ENCODE measurements at places on chromosomes 4 and X.

DNA sequence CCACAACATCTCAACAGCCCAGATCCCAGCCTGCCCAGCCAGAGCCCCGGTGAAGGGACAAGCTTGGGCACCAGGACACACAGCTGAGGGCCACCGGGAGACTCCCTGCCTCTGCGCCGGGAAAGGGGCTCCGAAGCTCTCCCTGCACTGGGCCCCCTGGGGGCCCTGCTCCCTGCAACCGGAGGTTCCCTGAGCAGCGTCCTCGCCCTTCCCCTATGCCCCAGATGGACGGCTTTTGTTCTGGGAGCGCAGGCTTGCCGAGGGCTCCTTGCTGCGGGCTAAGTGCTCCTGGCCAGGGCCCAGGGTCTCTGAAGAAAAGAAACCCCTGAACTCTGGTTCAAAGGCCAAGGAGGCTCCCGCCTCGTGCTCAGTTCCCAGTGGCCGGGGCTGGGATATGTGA lies 899 bp upstream of the ZFP92 start:
- DNase-seq: no peak

- no peak for DNase-seq
These were observed 374.2 kb downstream of the SH2D1A start for GRCh38 chrX:124720532-124720931.

DNA sequence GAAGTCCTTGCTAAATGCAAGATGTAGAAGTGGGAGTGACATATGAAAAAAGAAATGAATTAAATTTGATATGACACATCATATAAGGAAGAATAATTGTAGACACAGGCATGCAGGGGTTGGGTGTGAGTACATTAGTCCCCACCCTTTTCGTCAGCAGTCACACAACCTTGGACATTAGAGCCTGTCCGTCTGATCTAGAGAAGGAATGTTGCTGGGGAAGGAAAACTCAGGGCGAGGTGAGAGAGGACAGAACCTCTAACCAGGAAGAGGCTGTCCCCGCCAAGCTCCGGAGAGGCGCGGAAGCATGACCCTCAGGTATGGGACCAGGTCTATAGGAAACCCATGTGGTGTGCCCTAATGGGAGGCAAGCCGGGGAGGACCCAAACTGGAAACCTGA lies 102.1 kb downstream of the RELL1 start:
- DNase-seq: no peak

DNA sequence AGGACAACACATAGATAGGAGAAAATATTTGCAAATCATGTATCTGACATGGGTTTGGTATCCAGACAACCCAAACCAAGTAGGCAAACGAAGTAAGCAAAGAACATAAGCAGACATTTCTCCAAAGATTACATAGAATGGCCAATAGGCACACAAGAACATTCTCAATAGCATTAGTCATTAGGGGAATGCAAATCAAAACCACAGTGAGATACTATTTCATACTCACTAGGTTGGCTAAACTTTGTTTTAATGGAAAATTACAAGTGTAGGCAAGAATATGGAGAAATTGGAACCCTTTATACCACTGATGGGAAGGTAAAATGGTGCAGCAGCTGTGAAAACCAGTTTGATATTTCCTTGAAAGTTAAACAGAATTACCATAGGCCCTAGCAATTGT lies 74.7 kb downstream of the CHRNA9 start:
- no peak for DNase-seq

DNA sequence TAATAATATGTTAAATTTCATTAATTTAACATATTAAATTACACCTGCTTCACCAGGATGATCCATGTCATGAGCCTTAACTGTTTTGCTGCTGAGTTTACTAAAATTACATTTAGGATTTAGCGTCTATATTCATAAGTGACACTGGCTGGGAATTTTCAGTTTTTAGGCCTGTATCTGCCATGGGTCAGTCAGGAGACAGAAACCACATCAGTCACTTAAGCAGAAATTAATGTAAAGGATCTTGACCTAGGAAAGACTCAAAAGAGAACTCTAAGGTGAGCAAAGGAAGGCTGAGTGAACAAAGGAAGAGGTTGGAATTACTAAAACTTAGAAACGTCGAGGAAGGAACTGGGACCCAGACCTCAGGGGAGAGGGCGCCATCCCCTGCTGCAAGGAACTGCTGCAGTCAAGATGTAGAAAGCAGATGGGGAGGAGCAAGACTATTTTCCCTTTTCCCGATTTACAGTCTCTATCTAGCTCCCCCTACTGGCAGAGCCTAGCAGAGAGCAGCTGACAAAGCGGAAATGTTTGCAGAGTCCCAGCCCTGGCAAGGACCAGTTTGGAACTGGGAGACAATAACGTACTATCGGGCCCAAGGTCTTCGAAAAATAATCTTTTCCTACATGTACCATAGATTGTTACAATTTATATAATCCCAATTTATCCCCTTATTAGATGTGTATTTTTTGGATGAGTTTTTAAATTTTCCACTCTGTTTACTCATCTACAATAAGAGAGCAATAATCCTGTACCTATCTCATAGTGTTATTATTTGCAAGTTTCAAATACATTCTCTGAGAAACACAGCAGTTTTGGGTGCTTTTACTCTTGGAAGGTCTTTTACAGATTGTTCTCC lies 22.6 kb upstream of the RBBP7 start:
- peak; percentile 83 for DNase-seq

- no peak for DNase-seq
These were observed 747.9 kb upstream of the ADGRL3 start for GRCh38 chr4:60452266-60452665.

DNA sequence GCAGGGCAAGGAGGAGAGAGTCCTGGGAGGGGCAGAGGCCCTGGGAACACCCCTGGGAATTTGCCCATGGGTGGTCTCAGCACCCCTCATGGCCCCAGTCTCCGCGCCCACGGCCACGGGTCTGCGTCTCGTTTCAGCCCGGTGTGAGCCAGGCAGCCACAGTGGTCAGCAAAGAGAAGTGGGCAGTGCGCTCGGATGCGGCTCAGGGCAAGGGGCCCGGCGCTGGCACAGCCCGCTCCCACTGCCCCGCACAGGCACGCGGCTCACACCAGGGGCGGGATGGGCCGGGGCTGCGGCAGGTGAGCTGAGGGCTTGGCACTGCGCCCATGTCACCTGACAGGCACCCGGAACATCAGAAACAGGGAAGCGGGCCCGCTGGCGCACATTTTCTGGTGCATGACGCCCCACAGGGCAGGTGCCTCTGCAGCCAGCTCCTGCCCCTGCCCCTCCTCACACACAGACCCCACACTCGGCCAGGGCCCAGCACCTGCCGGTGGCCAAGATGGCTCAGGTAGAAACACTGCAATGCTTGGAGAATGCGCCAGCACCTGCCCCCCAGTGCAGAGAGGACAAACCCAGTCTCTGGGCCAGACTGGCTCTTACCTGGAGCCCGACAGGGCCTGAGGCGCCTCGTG lies 41.9 kb upstream of the MXD4 start:
- no peak for DNase-seq

DNA sequence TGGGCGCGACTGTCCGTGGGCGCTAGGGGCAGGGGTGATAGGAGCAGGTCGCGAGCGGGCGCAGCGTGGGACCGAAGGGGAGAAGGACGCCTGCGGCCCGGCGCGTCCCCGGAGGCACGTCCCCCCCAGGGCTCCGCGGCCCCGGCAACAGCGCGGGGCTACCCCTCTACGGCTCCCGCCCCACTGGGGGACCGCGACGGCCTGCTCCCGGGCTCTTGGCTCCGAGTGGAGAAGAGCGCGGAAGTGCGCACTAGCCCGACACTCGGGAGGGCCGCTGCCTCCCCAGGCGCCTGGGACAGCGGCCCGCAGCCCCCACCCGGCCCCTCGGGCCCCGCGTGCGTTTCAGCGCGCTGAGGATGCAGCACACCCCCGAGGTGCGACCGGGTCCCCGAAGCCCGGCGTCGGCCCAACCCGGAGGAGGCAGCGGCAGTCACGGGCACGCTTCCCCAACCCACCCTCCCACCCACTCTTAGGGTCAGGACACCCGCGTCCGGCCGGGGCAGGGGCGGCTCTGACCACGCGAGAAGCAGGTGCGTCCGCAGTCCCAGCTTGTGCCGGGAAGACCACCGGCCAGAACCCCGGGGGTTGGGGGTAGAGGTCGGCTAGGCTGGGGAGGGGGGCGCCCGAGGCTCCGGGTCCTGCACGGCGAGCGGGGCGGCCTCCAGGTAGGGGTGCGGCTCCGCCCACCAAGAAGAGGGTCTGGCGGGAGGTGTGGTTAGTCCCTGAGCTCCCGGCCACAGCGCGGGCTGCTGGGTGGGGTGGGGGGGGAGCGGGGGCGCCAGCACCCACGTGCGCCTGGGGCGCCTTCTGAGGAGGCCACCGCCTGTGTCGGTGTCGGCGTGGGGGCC lies 18.5 kb upstream of the NAT8L start:
- no peak for DNase-seq

GRCh38 chrX:134026565-134027311 lies 41.3 kb upstream of the GPC3 start:
- peak; percentile 36 for DNase-seq

DNA sequence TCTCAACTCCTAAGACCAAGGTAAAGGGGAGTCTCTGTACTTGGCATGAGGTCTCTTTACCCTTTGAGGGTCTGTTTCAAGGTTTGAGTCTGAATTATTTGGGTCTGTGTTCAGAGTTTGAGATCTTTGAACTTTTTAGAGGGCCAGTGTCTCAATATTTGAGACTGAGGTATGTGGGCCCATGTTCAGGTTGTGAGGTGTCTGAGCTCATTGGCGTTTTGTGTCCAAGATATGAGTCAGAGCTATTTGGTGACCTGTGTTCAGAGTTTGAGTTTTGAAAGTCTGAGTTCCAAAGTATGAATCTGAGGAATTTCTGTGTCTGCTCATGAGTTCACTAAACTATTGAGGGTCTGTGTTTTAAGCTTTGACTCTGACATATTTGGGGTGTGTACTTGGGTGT lies 36.7 kb upstream of the PAGE4 start:
- DNase-seq: no peak

- no peak for DNase-seq
These were observed 36.8 kb upstream of the TNIP3 start for GRCh38 chr4:121200795-121201472.

DNA sequence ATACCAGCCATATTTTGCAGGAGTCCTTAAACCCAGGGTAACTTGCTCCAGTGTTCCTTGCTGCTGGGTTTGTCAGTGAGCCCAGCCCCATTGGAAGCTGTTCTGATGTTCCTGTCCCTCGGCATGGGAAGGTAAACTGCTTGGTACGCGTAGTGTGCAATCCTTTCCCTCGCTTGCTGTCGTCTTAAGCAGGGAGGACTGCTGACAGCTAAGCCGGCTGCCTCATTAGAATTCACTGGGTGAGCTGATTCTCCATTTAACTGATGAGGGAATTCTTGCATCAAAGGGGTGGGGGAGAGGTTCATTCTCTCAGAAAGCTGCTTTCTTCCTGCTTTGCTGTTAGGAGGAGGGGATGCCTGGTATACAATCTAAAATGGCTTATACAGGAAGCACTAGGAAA lies 164.6 kb downstream of the MID1IP1 start:
- DNase-seq: no peak

GRCh38 chr4:158667651-158668198 lies 4.0 kb downstream of the C4orf46 start:
- no peak for DNase-seq

- no peak for DNase-seq
These were observed 26.0 kb downstream of the C4orf17 start for GRCh38 chr4:99536848-99537247.

DNA sequence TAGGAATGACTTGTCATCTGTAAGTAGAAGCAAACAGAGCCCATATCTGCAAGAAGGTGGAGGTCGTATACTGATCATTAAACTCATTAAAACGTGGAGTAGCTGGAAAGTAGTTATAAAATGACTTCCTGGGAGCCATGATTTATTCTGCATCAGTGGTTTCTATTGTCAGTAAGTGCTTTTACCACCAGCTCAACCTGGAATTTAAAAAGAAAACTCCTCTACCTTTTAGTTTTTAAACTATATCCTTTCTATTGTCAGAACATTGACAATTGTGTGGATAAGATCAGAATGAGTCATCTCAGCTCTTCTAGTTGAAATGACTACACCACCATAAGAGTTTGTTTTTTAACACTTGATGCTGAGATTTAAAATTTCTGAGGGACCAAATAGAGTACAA lies 651.2 kb upstream of the GALNT7 start:
- no peak for DNase-seq

DNA sequence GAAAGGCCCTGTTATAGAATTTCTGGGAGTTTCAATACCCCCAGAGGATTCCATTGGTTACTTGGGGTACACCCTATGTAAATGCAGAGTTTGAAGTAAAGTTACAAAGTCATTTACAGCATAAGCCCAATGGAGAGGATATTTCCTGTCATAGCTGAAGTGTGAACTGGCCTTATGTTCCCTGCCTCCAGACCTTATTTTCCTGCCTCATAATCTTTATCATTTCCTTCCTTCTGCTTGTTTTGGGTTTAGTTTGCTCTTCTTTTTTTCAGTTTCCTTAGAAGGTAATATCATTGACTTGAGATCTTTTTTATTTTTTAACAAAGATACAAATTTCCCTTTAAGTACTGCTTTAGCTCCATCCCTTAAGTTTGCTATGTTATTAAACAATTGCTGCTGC lies 85.4 kb downstream of the PPEF1 start:
- peak; percentile 22 for DNase-seq

DNA sequence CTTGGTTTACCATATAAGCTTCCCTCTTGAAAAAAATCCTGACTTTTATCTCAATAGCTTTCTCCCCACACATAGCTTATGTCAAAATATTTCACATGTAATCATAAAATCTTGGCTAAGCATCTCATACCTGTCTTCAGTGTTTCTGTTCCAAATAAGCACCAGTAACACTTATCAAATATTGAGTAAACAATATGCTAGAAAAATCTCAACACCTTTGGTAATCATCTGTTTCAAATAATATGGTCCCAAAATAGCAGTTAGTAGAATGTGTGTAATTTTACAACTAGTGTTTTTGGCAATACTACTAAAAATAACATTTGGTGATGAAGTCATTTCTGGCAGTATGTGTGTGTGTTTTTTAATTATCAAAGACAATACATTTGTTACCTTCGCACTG lies 2138.2 kb downstream of the PCDH7 start:
- DNase-seq: no peak

GRCh38 chr4:1843852-1844251 lies 12.1 kb downstream of the LETM1 start:
- no peak for DNase-seq

DNA sequence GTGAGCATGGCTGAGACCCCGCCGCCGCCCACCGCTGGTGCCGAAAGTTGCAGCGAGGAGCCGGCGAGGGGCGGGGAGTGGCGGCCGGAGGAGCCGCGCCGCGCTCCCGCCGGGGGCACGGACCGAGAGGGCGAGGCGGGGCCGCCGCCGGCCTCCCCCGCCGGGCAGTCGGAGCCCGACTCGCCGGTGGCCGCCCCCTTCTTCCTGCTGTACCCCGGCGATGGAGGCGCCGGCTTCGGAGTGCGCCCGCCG lies 16.5 kb downstream of the UTP3 start:
- no peak for DNase-seq

DNA sequence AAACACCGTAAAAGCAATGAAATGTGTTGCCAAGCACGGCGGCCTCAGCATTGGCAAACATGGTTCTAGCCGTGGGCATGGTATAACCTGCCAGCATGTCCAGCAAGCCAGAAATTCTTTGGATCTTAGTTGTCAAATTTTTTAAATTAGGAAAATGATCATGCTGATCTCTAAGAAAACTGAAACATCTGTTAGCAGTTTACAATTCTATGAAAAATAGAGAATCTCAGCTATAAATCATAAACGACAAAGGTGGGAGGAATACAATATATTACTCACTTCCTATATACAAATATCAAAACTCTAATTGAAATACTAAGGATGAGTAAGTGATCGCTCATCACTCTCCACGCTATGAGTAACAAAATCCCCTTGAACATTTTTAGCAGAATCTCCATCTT lies 130.3 kb downstream of the ADGRA3 start:
- no peak for DNase-seq
